ENCODE measurements at places on chromosomes 6 and 20.

GRCh38 chr6:45377554-45378333 lies at the start of gene SUPT3H:
TSS of gene SUPT3H (minus strand) at chr6:45377934.
- DNase-seq, result peak; percentile 57

DNA sequence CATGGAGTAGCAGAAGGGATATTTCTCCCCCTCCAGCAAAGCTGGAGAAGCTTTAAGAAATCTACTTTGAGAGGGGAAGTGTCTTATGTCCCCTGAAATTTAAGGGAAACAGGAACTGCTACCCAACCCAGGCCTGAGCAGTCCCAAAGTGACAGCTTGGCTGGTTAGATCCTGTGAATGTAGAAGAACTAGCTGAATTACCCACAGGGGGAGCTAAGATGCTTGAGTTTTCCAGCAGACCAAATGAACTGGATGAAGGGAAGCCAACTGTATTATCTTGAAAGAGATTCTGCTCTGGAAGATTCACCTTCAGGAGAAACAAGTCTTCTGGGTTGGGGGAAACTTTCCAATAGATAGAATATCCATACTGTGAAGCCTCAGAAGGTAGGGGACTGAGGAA lies 303.3 kb upstream of the MMS22L start:
- peak; percentile 17 for DNase-seq

- no peak for DNase-seq
These were observed 12.8 kb downstream of the KCTD20 start for GRCh38 chr6:36455486-36456027.

DNA sequence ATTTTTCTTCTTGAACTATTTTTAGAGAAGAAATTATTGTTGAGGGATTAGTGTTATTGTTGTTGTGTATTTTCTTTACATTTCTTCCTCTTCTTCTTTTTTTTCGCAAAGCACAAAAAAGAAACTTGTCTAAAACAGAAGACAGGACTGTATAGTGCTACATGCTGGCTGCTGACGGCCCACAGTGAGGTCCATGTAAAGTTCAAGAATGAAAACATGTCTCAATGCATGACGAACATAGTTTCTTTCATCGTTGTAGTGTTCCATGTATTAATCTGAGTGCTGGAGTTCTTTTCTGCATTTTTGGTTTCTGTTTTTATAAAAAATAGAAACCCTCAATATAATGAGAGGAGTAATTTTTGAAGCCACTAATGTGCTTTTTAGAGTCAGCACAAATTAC lies 462.9 kb upstream of the MARCKS start:
- no peak for DNase-seq

GRCh38 chr6:93176070-93176469 lies 243.3 kb downstream of the EPHA7 start:
- no peak for DNase-seq

- no peak for DNase-seq
These were observed 42.7 kb upstream of the TNFRSF21 start for GRCh38 chr6:47352194-47352920.

DNA sequence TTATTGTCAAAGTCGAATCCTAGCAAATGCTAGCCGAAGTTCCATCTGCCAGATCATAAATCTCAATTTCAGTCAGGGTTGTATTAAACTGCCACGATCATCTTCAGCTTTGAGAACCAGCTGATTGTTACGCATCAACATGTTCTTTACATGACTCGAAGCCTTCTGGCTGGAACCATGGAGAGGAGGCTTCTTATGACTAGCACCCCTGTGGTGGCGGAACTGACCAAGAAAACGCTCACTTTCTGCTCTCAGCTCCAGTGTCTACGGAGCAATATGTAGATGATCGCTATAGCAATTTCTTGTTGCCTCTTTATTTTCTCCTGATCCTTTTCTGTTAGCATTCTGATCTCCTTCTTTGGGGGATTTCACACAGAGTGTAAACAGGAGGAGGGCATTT lies 479.4 kb upstream of the SLC35B3 start:
- DNase-seq, result no peak

DNA sequence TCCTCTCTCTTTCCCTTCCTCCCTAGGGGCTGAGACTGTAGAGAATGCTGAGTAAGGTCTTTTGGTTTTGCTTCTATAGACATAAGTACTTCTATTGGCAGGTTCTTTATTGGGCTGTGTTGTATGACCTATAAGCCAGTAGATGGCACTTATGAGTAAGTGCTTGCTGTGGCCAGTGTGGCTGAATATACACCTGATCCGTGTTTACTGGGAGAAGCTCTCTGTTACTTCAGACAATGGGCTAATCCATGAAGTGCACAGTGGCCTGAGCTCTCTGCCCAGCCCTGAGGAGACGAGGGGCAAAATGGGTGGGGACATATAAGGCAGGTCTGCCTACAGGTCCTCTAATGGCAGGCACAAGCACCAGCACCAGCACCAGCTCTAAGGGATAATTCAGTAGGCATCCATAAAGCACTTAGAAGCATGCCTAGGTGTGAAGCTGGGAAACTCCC lies 610.3 kb downstream of the RNF144B start:
- no peak for DNase-seq

DNA sequence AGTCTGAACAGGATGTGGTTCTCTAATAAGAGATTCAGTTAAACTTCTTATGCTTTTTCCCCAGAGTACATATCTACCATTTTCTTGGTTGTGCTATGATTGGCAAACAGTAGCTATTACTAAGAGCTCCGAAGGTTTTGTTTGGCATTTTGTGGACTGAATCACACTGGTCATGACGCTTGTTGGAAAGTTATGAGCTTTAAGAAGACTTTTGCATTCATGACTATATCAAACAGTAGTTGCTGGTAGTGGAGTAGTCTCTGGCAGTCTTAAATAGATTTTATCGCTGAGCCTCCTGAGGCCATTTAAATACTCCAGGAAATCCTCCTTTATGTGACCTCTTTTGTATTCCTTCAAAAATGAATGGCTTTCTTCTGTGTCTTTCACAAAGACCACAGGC lies 40.8 kb downstream of the CCDC170 start:
- DNase-seq, result peak; percentile 24

DNA sequence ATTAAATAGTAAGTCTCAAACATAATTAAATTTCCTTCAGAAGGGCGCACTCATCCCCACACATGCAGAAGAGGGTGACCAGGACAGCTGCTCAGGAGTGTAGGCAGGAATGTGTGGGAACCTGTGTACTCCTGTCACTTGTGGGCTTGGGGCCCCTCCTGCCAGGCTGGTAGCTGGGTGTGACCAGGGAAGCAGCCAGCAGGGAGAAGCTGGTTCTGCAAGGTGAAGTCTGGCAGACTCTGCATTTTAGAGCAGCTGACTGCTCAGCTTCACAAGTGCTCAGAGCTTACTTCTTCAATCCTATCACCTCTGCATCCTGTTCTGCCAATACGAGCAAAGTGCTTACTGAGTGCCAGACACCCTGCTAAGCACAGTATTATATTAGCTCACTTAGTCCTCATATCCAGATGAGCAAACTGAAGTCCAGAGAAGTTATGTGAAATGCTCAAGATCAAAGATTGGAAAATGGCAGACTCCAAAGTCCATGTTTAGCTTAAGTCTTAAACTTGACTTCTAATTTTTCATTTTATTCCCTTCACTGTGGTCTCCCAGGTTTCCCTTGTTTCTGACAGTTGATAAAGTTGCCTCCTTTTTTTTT lies 27.9 kb downstream of the ELMO2 start:
- no peak for DNase-seq

DNA sequence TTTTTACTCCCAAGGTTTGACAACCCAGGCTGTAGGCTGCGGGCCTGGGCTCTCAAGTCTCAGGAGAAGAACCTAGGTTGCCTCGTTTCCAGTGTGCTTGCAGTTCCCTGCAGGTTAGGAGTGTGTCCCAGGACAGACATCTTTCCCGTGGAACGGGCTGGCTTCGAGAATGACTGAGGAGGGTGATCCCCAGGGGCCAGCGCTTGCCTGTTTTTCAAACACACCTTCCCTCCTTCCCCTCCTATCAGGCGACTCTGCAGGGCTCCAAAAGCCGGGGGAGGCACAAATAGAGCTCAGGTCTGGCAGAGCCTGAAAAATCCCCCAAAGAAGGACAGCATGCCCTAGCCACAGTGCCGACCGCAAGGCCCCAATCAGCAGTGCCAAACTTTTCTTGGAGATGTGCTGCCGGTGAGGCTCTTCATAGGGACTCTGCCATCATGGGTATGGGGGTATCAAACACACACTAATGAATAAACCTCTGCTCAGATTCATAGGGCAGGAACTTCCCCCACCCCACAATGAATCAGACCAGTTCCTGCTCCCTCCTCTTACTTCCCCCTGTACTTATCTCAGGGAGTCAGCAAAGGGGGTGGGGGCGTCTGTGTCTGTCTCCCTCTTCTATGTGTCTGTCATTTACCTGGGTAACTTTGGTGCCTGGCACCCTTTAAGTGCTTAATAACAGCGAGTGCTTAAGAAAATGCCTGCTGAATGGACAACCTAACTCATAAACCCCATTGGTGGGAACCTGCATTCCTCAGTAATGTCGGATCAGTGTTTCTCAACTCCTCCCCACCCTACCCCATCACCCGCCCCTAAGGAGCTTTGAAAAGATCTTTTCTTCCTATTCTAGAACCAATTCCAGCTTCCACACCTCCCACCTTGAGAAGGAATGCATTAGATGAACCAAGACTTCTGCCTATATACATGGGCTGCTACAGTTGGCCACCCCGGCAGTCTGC lies 1.6 kb downstream of the KCNG1 start:
- no peak for DNase-seq

GRCh38 chr6:48111575-48111974 lies 578 bp upstream of the PTCHD4 start:
- DNase-seq, result no peak

DNA sequence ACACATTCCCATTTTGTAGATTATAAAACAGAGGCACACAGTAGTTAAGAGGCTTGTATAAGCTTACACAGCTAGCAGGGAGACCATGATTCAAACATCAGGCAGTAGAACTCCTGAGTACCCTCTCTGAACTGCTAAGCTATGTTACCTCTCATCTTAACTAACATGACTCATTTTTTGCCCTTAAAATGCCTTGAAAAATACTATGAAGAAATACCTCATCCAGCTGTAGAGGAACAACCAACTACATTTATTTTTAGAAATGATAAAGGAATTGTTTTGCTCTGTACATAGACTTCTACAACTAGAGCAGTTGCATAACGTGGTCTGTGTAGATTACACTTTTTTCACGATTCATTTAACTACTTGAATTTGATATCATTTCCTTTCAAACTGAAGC lies 102.1 kb downstream of the FLRT3 start:
- DNase-seq, result peak; percentile 33

GRCh38 chr6:26226579-26226967 lies 138.4 kb upstream of the BTN3A2 start:
- no peak for DNase-seq

DNA sequence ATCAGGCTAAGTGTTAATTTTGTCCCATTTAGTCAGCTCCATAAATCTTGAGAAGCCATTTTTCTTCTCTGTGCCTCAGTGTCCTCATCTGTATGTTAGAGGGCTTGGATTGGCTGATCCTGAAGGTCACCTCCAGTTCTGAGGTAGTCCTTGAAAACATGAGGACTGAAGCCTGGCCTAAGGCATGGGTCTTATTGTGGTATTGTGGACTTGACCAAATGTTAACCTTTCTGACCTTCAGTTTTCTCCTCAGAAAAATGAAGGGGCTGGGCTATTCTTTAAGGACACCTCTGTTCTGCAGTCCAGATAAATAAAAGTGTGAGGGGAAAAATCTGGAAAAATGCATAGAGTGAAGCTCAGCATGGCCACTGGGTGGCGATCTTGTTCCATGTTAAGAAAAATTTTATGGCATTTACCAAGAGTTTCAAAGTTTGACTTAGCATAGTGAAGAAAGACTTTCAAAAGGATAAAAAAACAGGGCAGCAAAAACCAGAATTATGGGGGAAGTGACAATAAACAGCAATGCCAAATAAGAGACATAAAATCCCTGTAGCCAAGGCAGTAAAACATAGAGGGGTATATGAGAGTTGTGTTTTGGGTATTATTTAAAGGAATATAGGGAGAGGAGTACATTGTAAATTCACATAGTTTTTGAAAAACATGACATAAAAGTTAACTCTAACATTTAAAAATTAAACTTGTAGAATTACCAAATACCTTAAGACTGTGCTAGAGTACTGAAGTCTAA lies 13.2 kb upstream of the TFB1M start:
- DNase-seq, result peak; percentile 36

- no peak for DNase-seq
These were observed at the start of gene ZBTB2 for GRCh38 chr6:151391471-151392413. TSS of gene ZBTB2 (minus strand) at chr6:151391559. CDS start at chr6:151373637, 17,922 bp downstream.

GRCh38 chr6:38214159-38214558 lies 394.6 kb downstream of the ZFAND3 start:
- DNase-seq, result no peak

DNA sequence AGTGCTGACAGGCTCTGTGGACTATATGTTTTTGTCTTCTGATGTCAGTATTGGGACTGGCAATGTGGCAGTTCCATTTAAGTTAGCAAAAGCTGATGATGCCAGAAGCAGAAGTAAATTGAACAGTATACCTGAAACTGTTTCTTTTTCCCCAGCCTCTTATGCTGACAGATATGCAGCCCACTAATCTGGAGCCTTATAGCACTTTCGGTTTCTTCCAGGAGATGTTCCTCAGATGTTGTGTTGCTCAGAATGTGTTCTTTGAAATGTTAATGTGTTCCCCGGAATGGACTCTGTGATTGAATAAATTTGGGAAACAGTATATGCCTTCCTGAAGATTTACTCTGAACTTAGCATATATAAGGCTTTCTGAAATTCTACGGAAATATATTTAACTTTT lies 80.7 kb upstream of the MRAP2 start:
- no peak for DNase-seq

GRCh38 chr20:59145924-59146779 lies 17.5 kb upstream of the ZNF831 start:
- DNase-seq, result no peak

- DNase-seq, result no peak
These were observed 40.9 kb downstream of the NCOA7 start for GRCh38 chr6:125831659-125832058.

- no peak for DNase-seq
These were observed 122.1 kb downstream of the LRRC1 start for GRCh38 chr6:53916804-53917463.

- no peak for DNase-seq
These were observed 124.0 kb downstream of the ZMYND8 start for GRCh38 chr20:47232518-47232917.

- DNase-seq, result no peak
These were observed 25.8 kb downstream of the B4GALT5 start for GRCh38 chr20:49687595-49688567.

DNA sequence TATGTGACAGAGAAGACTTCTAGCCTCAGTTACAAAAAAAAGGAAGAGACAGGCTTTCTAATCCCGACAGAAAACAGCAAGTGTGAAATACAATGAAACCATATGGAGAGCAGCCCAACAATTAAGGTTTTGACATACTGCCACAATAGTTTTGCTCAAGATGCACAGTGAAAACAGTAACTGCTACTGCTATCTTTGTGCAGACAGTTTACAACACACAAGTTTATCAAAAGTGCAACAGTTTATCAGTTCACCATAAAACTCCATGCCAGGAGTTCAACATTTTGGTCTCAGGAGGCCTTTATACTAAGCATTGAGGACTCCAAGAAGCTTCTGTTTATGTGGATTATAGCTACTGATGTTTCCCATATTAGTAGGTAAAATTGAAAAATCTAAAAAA lies 37.6 kb downstream of the GOPC start:
- no peak for DNase-seq
